ENCODE measurements at places on chromosomes 1 and 21. TPM values are rescaled to one million over a fixed set of nuclear protein-coding genes. Genes with fewer than 3 reads are reported as not detected.

The MASP2 gene
- total RNA-seq = not detected

The ZNF695 gene
- 0.62 TPM for total RNA-seq

The PLPP3 gene
- 21.0 TPM for total RNA-seq

The FOXO6 gene
- total RNA-seq = 1.3 TPM

The ST6GALNAC3 gene
- 0.35 TPM for total RNA-seq

The C4BPA gene
- 6.9 TPM for total RNA-seq

The DNM3 gene
- total RNA-seq = 1.1 TPM

The ABCB10 gene
- 8.2 TPM for total RNA-seq

The PDZK1 gene
- 3.4 TPM for total RNA-seq

The MPZ gene
- total RNA-seq = 2.1 TPM

The MYBPH gene
- not detected for total RNA-seq

The CLEC20A gene
- not detected for total RNA-seq

The ACTN2 gene
- total RNA-seq = 0.97 TPM

The SLAMF6 gene
- total RNA-seq = 0.81 TPM

The TPTE gene
- total RNA-seq = not detected

The LRRC38 gene
- not detected for total RNA-seq

The FCRLB gene
- 0.51 TPM for total RNA-seq

The OR2L5 gene
- total RNA-seq = not detected

The TFF2 gene
- total RNA-seq = 11.3 TPM

The CFHR3 gene
- not detected for total RNA-seq

The DDAH1 gene
- 24.0 TPM for total RNA-seq

The KRTAP19-3 gene
- not detected for total RNA-seq

The POU3F1 gene
- total RNA-seq = not detected

The PCP4L1 gene
- total RNA-seq = 0.13 TPM

The SPATA21 gene
- total RNA-seq = not detected

The CELA2B gene
- 663 TPM for total RNA-seq

The GPR52 gene
- 0.41 TPM for total RNA-seq

The EPHA10 gene
- total RNA-seq = 1.8 TPM

The PLEKHA6 gene
- total RNA-seq = 18.1 TPM

The NUDT4B gene
- total RNA-seq = 0.32 TPM

The ANKRD65 gene
- 2.3 TPM for total RNA-seq

The RGSL1 gene
- total RNA-seq = not detected

The LYPD8 gene
- total RNA-seq = not detected

The HSPB7 gene
- total RNA-seq = 0.75 TPM

The GJC2 gene
- 0.34 TPM for total RNA-seq

The TMEM52 gene
- 44.8 TPM for total RNA-seq

The CA14 gene
- not detected for total RNA-seq

The CRABP2 gene
- 3.5 TPM for total RNA-seq

The LRP8 gene
- 2.3 TPM for total RNA-seq

The TMCC2 gene
- 0.83 TPM for total RNA-seq
